Dorsolateral prefrontal cortex (tissue), 122 donors: ENCODE measurements at places on chromosomes 1 and 21.

DNA sequence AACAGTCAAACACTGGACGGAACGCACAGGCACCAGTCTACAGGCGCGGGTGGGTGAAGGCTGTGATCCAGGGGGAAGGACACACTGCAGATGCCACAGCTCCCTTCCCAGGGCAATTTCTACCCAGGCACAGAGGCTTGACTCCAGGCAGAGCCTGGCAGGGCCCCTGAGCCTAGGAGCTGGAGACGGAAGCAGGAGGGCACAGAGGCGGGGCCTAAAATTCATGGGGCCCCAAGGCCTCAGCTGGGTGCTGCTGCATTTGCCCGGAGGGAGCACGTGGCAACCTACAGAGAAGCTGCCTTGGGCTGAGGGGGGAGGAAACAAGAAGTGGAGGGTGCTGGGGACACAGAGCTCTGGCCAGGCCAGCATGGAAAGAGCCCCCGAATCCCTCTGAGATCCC is 41.2 kb downstream of the UBE2G2 start:
- DNase-seq: peak; percentile 21

GRCh38 chr1:12309783-12310742 is 80.2 kb downstream of the VPS13D start:
- DNase-seq: no peak

DNA sequence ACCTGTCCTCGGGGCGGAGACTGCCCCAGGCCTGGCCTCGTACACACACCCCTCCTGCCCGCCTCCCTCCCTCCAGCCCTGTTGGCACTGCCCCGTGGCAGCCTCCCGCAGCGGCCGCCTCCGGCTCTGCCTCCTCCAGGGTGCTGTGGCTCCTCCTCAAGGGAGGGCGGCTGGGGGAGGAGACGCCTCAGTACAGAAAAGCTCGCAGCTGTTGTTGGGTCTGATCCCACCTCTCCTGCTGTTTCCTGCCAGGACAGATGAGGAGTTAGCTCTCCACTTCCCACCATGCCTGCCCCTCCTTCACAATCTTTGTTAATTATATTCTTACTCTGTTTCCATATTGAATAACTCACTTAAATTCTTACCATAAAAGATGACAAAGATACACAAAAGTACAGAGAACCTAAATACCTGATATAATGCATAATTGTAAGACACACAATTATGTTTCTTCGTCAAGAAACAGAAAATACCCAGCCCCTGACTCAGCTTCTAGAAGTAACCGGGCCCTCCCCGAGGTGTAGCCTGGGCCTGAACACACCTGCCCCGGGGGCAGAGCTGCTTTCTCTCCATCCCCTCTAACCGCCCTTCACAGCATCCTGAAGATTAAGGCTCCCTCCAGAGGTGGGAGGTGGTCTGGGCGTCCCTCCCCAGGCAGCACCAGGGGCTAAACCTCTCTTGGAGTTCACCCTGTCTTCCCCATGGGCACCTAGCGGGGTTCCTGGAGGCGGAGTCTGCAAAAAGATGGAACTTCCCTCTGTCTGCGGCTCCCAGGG is 30.6 kb upstream of the COL6A1 start:
- DNase-seq: no peak

DNA sequence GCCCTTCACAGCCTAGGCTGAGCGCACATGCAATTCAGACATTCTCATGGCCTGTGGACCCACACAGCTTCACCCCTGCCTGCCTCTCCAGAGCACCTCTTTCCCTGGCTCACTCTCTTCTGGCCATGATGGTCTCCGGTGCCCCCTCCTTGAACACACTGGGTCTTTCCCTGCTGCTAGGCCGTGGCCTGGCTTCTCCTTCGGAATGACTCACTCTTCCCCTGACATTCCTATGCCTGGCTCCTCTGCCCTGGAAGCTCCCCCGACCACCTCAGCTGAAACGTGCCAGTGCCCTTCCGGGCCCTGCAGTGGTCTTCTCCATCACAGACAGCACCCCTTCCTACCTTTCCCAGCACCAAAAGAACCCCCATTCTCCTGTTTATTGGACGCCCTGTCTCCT is 28.3 kb downstream of the EPHA8 start:
- no peak for DNase-seq

- no peak for DNase-seq
Observed at GRCh38 chr1:236741753-236742152, 53.3 kb upstream of the MTR start.

DNA sequence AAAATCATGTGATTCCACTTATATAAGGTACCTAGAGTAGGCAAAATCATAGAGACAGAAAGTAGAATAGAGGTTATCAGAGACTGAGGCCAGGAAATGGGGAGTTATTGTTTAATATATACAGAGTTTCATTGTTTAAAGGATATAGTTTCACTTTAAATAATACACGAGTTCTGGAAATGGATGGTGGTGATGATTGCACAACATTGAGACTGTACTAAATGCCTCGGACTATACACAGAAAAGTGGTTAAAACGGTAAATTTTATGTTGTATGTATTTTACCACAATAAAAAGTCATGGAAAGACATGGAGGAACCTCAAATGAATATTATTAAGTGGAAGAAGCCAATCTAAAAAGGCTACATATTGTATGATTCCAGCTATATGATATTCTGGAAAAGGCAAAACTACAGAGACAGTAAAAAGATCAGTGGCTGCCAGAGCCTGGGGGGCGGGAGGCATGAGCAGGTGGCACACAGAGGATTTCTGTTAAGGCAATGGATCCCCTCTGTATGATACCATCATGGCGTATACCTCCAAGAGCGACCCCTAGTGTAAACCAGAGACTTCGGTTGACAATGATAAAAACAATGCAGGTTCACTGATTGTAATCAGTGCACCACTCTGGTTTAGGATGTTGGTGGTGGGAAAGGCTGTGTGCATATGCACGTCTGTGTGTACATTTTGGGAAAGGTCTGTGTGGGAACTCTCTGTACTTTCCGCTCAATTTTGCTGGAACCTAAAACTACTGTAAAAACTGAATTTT is 7.5 kb downstream of the C1orf198 start:
- no peak for DNase-seq

- no peak for DNase-seq
Observed at GRCh38 chr21:33700491-33700890, 58.2 kb downstream of the ITSN1 start.
